ENCODE measurements at places on chromosomes 6 and 20. TPM values are rescaled to one million over a fixed set of nuclear protein-coding genes. Genes with fewer than 3 reads are reported as not detected.
A peak's percentile ranks its signal among the peaks of the same experiment; 100 is the strongest.

GPR63 gene
- total RNA-seq = 1.6 TPM

DNA sequence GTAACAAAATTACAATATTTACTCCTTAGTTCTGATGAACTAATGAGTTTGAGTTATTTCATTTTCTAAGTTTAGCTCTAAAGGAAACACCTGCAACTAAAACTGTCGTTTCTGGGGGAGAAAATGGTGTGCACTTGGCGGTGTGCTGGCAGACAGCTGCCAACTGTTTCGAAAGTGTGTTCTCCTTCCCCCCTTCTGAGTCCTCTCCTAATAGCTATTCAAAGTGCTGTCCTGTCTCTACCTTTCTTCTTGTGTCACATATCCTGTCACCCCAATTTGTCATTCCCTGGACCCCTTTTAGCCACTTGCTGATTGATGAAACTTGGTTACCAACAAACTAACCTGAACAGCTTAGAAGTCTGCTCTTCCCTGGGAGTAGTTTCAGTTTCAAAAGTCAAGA, 4.9 kb upstream of the UBE2J1 start:
- no peak for DNase-seq
- H3K27ac ChIP-seq = no peak overlapping the region
- no peaks in the 10 kb centered on the region for H3K27me3 ChIP-seq

GRCh38 chr6:44051515-44051914, 75.7 kb downstream of the MRPL14 start:
- peaks cover 66% of the 10 kb centered on the region for H3K4me1 ChIP-seq
- no peaks in the 10 kb centered on the region for H3K36me3 ChIP-seq
- no peak overlapping the region for H3K27ac ChIP-seq
- peak; percentile 81 for DNase-seq
- H3K4me3 ChIP-seq = no peak overlapping the region
- H3K27me3 ChIP-seq = no peaks in the 10 kb centered on the region

DNA sequence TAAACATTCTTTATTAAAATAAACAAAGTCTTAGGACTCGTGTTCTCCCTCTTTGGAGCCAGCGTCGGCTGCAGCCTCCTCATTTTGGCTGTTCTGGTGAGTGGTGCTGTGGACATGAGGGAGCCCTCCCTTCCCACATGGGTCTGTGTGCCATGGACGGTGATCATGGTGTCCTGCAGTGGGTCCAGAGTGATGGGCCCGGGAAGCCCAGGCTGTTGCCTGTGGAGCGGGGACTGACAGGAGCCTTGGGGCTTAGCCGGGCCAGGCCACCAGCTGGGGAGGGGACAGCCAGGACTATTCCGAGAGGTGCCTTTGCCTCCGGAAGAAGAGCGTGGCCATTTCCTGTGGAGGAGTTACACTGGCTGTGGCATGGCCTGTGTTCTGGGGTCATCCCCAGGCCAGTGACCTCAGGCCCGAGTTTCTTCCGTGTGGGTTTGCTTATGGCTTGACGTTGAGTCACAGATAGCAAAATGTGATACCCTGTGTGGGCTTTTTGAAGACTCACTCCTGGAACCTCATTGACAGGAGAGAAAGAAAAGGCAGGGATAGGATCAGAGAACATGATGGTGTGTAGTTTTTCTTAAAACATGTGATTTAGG, 153.4 kb downstream of the DTNBP1 start:
- no peaks in the 10 kb centered on the region for H3K27me3 ChIP-seq
- H3K4me3 ChIP-seq = no peak overlapping the region
- no peak for DNase-seq
- peaks cover 13% of the 10 kb centered on the region for H3K4me1 ChIP-seq
- peaks cover 10% of the 10 kb centered on the region for H3K36me3 ChIP-seq

- DNase-seq = no peak
- no peak overlapping the region for H3K27ac ChIP-seq
- no peaks in the 10 kb centered on the region for H3K4me1 ChIP-seq
- no peaks in the 10 kb centered on the region for H3K36me3 ChIP-seq
- no peak overlapping the region for H3K4me3 ChIP-seq
These were observed 24.3 kb upstream of the LRFN2 start for GRCh38 chr6:40611434-40611833.

DNA sequence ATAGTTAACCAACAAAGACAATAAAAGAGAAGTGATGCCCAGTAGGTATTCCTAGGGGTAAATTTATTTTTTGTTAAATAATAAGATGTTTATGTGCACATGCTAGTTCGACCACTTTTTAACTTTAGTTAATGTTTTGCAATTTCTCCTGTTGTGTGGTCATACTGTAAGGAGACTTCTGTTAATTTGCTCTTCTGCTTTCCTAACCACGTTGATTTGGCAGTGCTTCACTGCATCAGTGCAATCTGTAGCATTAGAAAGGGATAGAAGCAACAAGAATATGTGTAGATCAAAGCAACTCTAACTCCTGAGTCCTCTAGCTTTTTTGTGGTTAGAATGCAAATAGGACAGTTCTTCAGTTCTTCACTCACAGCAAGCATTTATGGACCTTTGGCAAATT, 13.9 kb downstream of the MYB start:
- no peak for DNase-seq
- no peaks in the 10 kb centered on the region for H3K4me1 ChIP-seq
- no peaks in the 10 kb centered on the region for H3K27me3 ChIP-seq
- H3K36me3 ChIP-seq = no peaks in the 10 kb centered on the region

GRCh38 chr20:48652961-48653705, 174.7 kb downstream of the PREX1 start:
- no peak overlapping the region for H3K4me3 ChIP-seq
- no peak overlapping the region for H3K27ac ChIP-seq
- no peak for DNase-seq
- no peaks in the 10 kb centered on the region for H3K36me3 ChIP-seq
- H3K27me3 ChIP-seq = no peaks in the 10 kb centered on the region

DNA sequence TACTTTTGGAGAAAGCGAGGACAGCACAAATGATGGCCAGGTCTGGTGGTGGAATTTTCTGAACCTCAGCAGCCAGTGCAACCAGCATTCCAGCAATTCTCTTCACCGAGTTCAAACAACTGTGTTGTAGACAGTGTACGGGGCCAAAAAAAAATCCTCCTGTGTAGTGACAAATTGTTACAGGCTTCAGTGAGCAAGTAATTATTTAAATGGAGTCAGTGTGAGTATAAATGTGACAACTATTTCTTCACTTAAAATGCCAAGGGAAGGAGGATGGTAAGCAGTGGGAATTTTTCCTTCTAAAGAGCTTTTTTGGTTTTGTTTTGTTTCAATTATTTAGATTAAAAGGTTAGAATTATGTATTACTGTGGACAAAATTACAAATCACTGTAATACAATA, 154.1 kb downstream of the TMEM242 start:
- H3K27me3 ChIP-seq = no peaks in the 10 kb centered on the region
- no peak overlapping the region for H3K4me3 ChIP-seq
- peak; percentile 47 for DNase-seq
- H3K4me1 ChIP-seq = no peaks in the 10 kb centered on the region
- H3K36me3 ChIP-seq = peaks cover 6% of the 10 kb centered on the region
- H3K27ac ChIP-seq = no peak overlapping the region

Measured in astrocyte (in vitro differentiated cells and primary cell).